ENCODE measurements at places on chromosomes 2 and 18. TPM values are rescaled to one million over a fixed set of nuclear protein-coding genes. Genes with fewer than 3 reads are reported as not detected.

SFT2D3 gene
- 7.4 TPM for total RNA-seq

BOLL gene
- total RNA-seq, result not detected

- DNase-seq, result no peak
Observed at GRCh38 chr2:191701696-191702095, 23.8 kb downstream of the NABP1 start.

- no peak for DNase-seq
Observed at GRCh38 chr2:10193851-10194820, 71.6 kb downstream of the RRM2 start.

- DNase-seq, result peak; percentile 1
Observed at GRCh38 chr2:2057125-2057721, 273.9 kb downstream of the MYT1L start.

DNA sequence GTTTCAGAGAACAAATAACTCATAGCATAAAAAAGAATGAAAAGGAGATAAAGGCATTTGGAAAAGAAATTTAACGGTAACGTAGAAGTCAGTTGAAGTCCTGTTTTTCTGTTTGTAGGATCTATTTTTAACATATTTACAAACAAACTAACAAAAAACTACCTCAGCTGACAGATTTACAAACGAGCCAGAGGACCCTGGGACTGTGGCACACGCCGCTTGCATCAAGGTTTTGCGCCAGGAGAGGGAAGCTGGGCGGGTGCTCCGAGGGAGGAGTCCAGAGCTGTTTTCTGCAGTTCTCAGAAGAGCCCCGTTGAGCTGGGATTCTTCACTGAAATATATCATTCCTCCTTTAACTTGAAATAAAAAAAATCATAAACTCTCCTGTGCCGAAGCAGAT, 13.6 kb upstream of the TMEM18 start:
- DNase-seq, result no peak

GRCh38 chr2:196949116-196949515, 22.6 kb upstream of the PGAP1 start:
- no peak for DNase-seq

Measured in NCI-H460 (cell line).